ENCODE measurements at places on chromosomes 4 and X. TPM values are rescaled to one million over a fixed set of nuclear protein-coding genes. Genes with fewer than 3 reads are reported as not detected.

GRCh38 chr4:18075823-18076433, 54.4 kb upstream of the LCORL start:
- no peak for DNase-seq

- no peak for DNase-seq
These were observed 379.7 kb downstream of the TLL1 start for GRCh38 chr4:166252487-166253402.

DNA sequence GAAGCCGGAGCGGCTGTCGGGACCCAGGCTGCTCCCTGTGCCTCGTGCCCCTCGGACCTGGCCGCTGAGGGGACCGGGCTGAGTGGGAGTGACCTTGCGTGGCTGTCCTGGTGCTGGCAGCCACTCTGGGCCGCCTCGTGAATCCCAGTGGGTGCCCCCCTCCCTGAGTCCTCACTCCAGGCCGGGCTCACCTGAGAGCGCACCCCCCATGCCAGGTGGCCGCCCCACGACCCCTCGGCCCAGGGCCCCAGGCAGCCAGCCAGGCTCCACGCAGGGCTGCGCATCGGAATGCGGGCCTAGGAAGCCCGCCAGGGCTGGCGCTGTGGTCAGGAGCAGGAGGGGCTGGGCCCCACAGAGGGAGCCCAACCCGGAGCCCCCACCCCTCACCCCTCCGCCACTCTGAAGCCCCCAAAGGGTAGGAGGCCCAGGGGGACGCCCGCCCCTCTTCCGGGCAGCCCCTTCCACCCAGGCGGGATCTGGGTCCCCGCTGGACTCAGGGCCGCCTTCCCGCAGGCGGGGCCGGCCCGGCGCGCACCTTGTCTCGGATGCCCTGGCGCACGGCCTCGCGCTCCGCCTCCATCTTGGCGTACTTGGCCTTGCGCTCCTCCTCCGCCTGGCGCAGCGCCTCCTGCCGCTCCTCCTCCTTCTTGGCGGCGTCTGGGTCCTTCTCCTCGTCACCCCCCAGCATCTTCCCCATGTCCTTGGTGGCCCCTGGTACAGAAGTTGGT, 33.9 kb downstream of the CPLX1 start:
- DNase-seq, result no peak

- no peak for DNase-seq
These were observed 25.2 kb downstream of the PDGFRA start for GRCh38 chr4:54254116-54254914.

- no peak for DNase-seq
These were observed 30.6 kb downstream of the ANK2 start for GRCh38 chr4:113080050-113080449.

DNA sequence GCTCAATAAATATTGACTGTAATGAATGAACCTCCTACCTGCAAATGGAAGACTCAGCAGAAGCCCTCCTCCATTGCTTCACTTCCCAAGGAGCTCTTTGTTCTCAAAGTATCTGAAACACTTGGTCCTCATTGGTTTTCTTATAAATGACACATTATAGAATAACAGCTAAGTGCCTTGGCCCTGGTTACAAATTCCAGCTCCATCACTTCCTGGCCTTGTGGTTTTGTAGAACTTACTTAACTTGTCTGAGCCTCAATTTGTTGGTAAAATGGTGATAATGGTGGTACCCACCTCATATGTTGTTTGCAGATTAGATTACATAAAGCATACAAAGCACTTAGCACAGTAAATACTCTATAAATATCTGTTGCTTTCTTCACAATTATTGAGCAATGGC, 25.2 kb upstream of the SMIM20 start:
- no peak for DNase-seq

DNA sequence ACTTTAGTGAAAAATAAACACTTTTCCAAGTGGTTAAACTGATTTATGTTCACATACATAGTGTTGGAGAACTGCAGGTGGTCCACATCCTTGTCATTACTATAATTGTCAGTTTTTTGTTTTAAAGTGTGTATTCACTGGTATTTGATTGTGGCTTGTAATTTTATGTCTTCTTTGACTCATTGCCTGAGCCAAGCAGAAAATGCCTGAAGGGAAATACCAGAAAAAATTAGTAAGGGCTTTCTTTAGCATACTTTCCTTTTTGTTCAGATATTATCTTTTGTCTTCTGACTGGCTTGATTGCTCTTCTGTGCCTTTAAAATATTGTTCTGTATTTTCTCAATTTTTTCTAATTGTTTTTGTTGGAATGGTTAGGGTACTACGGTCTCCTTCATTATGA, 981.3 kb downstream of the C4orf33 start:
- no peak for DNase-seq

- DNase-seq, result no peak
These were observed 13.9 kb upstream of the TLR1 start for GRCh38 chr4:38818441-38818976.

The ZNF81 gene
- 8.2 TPM for polyA plus RNA-seq

The ABLIM2 gene
- 6.9 TPM for polyA plus RNA-seq

The CT45A10 gene
- not detected for polyA plus RNA-seq

The HTR2C gene
- 0.95 TPM for polyA plus RNA-seq

The ZCCHC12 gene
- polyA plus RNA-seq, result 1.0 TPM

The TRIML2 gene
- polyA plus RNA-seq, result not detected

The MAGEA1 gene
- polyA plus RNA-seq, result not detected

The ARHGEF38 gene
- polyA plus RNA-seq, result 3.7 TPM

All from right renal cortex interstitium (tissue), 3 donors.